Substantia nigra (tissue), 51 donors: ENCODE measurements at places on chromosomes 7 and 10.

GRCh38 chr10:132077091-132077490 is 11.3 kb downstream of the JAKMIP3 start:
- DNase-seq, result no peak

DNA sequence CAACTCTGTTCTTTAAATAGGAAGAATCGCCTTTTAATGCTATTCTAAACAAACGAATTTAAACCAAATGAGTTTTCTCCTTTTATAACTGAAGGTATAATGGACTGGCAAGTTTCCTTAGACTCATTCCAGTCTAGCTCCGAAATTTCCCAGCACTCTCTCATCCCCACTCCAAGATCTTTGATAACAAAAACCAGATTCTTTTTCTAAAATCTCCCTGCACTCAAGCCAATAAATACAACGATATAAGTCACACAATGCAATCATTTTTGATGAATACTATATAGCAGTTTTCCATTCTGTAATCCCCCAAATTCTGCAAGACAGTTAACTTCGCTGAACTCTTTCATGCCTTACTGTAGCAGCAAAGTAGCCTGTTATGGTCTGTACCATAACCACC is 1.9 kb downstream of the OGA start:
- DNase-seq, result no peak

- no peak for DNase-seq
These were observed 122.8 kb downstream of the THSD7A start for GRCh38 chr7:11709196-11709595.

GRCh38 chr10:100364735-100365391 is 17.8 kb downstream of the SCD start:
- no peak for DNase-seq

- DNase-seq, result no peak
These were observed 93.7 kb upstream of the NMT2 start for GRCh38 chr10:15262036-15262713.

DNA sequence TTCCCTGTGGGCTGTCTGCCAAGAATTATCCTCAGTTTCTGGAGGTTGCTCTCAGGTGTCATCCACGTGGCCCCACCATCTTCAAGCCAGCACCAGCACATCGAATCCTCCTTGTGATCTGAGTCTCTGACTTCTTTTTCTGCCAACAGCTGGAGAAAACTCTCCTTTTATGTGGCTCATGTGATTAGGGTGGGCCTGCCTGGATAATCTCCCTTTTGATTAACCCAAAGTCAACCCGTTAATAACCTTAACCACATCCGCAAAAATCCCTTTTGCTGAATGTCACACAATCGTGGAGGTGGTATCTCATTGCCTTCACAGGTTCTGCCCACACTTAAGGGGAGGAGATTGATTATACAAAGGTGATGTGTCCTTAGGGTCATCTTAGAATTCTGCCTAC is 73.8 kb downstream of the LRGUK start:
- DNase-seq, result no peak

GRCh38 chr7:44222074-44222473 is 21.3 kb downstream of the YKT6 start:
- DNase-seq, result no peak

- no peak for DNase-seq
These were observed at the start of gene MACC1 for GRCh38 chr7:20217193-20217948. Gene MACC1, minus strand, starts transcription at chr7:20217384. Its CDS starts 55,522 bp downstream, at chr7:20161862.

- DNase-seq, result no peak
These were observed 174.6 kb upstream of the ITGB1 start for GRCh38 chr10:33132626-33133025.

GRCh38 chr7:50274361-50274760 is 30.2 kb upstream of the IKZF1 start:
- DNase-seq, result no peak

DNA sequence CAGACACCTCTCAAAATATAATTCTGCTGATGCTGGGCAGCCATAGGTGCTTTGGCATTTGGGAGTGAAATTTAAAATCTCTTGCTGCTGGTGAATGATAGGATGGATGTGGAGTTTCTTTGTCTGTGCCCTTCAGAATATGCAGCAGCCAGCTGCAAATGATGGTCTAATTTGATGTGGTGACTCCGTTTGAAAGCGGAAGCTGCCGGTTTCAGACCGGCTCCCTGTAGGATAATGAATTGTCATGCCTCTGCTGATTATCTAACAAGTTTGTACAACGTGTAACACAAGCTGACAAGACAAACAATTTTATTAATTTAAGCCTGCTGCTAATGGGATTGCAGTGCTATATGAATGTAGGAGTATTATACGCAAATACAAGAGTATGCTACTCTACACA is 103.5 kb downstream of the SND1 start:
- DNase-seq, result no peak

DNA sequence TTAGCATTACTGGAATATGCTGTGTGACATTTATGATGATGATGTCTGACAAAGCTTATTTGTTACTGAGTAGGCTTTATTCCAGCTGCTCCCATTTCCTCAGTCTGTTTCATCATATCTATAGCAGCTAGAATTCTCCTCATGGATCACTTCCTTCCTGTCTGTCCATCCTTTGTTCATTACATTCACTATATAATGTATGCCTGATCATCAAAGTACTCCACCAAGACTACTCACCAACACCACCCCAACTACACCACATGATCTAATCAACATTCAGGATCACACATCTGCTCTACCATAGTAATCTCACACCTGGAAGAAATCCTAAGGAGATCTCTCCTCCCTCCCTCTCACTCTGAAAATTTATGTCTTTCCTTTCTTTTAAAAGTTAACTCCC is 61.3 kb downstream of the APBB1IP start:
- DNase-seq, result no peak

- DNase-seq, result no peak
These were observed 67.6 kb downstream of the TACC2 start for GRCh38 chr10:122056431-122057094.

- no peak for DNase-seq
These were observed 22.4 kb downstream of the PDLIM1 start for GRCh38 chr10:95268438-95268837.

DNA sequence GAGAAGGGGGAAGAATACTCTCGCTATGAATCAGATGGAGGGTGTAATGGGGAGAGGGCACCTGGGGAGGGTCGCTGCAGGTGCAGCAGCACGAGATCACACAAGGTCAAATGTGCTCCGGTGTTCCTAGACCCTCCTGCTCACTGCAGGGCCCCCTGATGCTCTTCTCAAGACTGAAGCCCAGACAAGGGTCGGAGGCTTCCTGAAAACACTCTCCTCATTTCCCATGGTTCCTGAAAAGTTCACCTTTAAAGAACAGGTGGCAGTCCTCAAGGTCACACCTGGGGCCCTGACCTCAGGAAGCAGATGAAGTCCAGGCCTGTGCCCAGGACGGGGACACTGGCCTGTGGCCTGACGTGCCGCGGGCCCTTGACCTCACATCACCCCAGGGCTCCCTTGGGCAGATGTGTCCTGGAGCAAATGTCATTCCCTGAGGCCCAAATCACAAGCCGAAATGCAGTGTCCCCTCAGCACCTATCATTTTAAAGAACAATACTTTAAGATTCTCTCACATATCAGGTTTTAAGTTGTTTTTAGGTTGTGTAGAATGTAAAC is 289.8 kb downstream of the GLRX3 start:
- no peak for DNase-seq

DNA sequence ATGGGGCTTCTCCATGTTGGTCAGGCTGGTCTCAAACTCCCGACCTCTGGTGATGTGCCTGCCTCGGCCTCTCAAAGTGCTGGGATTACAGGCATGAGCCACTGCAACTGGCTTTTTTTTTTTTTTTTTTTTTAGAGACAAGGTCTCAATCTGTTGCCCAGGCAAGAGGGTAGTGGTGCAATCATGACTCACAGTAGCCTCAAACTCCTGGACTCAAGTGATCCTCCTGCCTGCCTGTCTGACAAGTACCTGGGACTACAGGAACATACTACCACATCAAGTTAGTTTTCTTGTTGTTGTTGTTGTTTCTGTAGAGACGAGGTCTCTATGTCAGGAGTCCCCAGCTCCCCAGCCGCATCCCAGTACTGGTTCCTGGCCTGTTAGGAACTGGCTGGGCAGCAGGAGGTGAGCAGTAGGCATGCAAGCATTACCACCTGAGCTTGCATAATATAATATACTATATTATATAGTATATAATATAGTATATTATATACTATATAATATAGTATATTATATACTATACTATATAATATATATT is 55.7 kb downstream of the TPK1 start:
- no peak for DNase-seq

DNA sequence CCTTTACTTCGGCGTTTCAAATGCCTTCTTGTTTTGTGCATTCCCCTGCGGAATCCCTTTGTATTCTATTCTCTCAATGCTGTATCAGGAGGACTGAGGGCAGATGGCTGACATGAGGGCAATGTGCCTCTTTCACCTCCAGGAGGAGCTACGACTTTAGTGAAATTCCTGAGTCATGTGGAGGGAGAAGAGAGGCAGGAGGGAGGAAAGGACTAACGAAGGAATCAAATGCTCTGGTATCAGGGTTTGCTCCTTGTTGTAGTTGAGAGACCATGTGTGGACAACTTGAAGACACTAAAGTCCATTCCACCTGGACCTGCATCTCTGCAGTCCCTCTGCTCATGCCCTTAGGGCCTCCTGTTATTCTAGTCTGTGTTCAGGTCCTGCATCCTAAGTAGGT is 40.2 kb upstream of the PRSS58 start:
- no peak for DNase-seq

DNA sequence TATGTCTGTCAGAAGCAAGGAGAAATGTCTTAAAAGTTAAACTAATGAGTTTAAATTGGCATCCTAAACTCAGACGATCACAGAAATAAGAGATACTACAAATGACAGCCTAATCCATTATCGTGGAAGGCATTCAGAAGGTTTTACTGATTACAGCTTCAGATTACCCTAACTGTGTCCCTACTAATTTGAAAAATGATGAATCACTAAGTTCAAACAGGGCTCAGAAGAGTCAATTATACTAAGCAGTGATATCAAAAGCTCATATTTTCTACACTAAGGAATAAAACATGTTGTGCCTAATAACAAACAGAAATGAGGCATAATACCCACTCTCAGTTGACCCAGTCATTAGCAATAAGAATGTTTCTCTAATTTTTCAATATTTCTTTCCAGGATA is 152.0 kb upstream of the NRBF2 start:
- DNase-seq, result no peak

DNA sequence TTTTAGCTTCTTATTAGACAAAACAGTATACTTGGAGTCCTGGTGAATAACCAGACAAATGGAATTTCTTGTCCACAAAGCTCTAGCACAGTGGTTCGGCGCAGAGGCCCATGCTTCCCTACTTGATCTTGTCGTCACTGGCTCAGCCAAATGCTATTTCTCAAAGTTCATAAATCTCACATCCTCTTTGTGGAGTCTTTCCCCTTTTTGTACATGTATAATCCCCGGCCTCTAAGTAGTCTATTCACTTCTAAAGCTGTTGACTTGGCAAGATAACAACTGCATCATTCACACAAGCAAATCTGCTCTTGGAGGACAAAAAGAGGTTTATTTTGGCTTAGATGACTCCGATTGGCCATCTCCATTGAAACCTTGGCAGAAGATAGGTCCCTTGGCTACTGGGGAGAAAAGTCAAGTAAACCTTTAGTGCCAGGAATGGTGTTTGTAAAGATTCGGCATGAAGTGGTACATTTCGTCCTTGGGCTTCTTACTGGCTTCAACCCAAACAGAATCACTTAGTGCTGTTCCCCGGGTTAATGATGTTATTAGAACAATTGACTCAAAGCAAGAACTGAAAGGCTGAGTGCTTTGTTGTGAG is 5.1 kb upstream of the AKR1E2 start:
- DNase-seq, result no peak

DNA sequence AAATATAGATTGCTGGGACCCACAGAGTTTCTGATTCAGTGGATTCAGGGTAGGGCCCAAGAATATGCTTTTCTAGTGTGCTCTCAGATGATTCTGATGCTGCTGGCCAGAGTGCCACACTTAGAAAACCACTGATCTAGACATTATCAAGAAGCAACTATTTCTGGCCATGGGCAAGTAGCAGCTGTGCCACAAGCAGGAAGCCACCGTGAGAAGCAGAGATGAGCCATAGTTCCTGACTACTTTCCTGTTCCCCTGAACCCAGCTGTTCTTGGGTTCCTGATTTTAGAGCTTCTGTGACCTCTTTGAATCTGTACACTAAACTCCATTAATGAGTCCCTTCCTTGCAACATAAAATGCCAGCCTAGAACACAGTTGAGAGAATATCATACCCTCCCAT is 38.1 kb upstream of the PIK3AP1 start:
- DNase-seq, result no peak

DNA sequence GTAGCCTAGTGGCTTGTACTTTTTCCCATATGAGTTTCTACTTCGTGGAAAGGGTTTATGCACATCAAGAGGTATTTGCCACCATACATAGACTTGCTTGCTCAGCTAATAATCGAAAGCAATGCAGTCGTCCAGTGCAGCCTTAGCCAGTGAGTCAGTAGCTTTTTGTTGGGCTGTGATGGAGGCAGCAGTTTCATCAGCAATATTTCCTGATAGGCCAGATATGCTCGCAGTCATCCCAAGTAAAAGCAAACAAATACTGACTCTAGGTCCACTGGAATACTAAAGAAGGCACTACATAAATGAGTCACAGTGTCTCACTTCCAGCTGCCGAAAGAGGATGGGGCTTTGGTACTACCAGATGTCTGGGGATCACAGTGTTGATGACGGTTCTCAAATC is 2.1 kb upstream of the BNIP3 start:
- no peak for DNase-seq

GRCh38 chr10:14371581-14371980 is 40.9 kb upstream of the FRMD4A start:
- no peak for DNase-seq

DNA sequence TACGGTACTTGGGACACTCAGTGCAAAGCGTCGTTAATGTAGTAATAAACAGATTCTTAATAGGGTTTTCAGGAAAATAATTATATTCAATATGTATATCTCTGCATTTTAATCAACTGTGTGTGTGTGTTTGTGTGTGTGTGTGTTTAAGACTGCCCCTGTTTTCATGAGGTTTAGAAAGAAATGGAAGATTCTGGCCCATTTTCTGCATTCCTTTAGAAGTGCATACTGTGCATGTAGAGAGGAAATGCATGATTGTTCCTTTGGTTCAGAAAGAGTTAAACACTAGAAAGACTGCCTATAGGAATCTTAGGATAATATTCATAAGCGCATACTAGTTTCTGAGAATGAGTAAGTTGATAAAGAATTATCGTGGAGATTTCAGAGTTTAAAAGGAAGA is 975 bp downstream of the CNTNAP2 start:
- no peak for DNase-seq

GRCh38 chr10:92799568-92799967 is 48.8 kb upstream of the EXOC6 start:
- DNase-seq, result no peak

- DNase-seq, result no peak
These were observed 23.1 kb upstream of the AKR1E2 start for GRCh38 chr10:4802711-4803487.

GRCh38 chr7:150993511-150993910 is 2.7 kb downstream of the NOS3 start:
- no peak for DNase-seq

DNA sequence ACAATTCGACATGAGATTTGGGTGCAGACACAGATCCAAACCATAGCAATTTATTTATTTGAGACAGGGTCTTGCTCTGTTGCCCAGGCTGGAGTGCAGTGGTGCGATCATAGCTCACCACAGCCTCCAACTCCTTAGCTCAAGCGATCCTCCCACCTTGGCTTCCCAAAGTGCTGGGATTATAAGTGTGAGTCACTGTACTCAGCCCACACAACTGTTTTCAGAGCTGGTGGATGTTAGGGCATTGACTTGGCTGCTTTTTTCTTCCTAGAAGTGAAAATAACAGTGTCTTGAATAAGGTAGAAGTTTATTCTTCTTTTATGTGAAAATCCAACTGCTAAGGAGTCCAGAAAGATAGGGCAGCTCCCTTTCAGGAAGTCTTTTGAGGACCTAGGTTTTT is 132.1 kb downstream of the CCDC3 start:
- no peak for DNase-seq
